ELR (cell line): ENCODE measurements at places on chromosomes 2 and 18.
A peak's percentile ranks its signal among the peaks of the same experiment; 100 is the strongest.

- DNase-seq: no peak
Measured at GRCh38 chr18:11019295-11020105, 129.9 kb downstream of the PIEZO2 start.

DNA sequence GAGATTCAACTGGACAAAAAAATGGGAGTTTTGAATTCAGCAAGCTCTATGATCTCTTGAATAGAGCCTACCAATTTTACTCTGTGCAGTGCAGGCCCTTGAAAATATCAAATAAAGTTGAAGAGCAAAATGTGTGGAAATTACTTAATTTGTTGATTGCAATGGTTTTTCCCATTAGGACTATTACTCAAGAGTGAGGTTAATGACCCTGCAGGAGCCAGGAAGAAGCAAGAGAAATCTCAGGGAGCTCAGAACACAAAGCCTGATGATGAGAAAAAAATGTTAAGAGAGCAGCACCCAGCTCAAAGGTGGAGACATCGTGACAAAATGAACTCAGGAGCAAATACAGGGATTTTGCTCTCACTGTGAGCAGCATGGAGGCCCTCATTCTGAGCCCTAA is 337.6 kb upstream of the TRIB2 start:
- DNase-seq: no peak

DNA sequence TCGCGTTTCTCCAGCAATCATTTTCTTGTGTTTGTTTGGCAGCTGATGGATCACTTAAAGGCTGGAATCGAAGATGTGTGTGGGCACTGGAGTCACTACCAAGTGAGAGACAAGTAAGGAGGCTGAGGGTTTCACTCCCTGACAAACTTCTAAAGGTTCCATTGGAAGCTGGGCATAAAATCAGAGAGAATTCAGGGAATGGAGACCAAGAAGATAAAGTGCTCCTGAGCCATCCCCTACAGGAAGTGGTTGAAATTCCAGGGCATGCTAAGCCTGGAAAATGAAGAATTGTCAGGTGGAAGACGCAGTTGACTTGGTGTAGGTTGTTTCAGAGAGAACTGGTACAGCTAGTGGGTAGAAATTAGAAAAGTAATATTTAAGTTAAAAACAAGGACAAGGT is 39.1 kb downstream of the SLC9A4 start:
- no peak for DNase-seq

- peak; percentile 75 for DNase-seq
Measured at GRCh38 chr18:22282311-22283115, 113.1 kb downstream of the GATA6 start.

- peak; percentile 99 for DNase-seq
Measured at GRCh38 chr2:47076586-47077441, 78.3 kb downstream of the STPG4 start.

GRCh38 chr2:40184551-40184950 is 267.3 kb downstream of the SLC8A1 start:
- no peak for DNase-seq
